ENCODE measurements at places on chromosomes 13 and 19.

DNA sequence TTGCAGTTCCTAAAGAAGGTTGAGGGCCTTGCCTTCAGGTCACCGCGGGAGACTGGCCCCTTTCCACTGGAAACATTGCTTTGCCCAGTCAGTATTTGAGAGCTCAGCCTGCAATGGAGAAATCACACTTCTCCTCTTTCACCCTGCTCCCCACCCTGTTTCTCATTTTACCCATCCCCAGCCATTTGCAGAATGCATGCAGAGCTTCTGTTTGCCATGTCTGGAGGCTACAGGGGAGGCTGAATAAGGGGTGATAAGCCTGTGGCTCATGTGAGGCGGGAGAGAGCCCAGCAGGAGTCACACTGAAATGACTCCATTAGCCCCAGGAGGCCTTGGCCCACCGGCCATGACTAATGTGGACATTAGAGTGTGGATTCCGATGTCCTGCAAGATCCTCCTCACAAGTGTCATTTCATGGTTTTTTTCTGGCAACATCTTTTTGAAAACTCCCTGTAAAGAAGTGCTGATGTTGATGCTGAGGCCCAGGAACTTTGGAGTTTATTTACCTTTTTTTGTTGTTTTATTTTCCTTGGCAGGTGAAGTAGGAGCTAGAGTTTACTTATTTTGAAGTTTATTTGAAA is 6.3 kb downstream of the SPINT2 start:
- DNase-seq = no peak

- no peak for DNase-seq
These were observed 22.9 kb upstream of the FRY start for GRCh38 chr13:32008518-32009175.

- DNase-seq = no peak
These were observed 24.5 kb downstream of the CRYL1 start for GRCh38 chr13:20501120-20501519.

- no peak for DNase-seq
These were observed 1533.6 kb downstream of the UQCRFS1 start for GRCh38 chr19:27679399-27679798.

GRCh38 chr19:32928806-32929205 is 43.0 kb downstream of the CEP89 start:
- no peak for DNase-seq

- no peak for DNase-seq
These were observed 11.3 kb upstream of the UBL3 start for GRCh38 chr13:29861694-29862110.

GRCh38 chr13:79658333-79658975 is 177.5 kb downstream of the NDFIP2 start:
- DNase-seq = no peak
